Stimulated activated CD8-positive, alpha-beta memory T cell treated with anti-CD3 and anti-CD28 coated beads, Interleukin-15, amount 100 ng/mL, for 1 hour (primary cell): ENCODE measurements at places on chromosomes 11 and 22.
A peak's percentile ranks its signal among the peaks of the same experiment; 100 is the strongest.

DNA sequence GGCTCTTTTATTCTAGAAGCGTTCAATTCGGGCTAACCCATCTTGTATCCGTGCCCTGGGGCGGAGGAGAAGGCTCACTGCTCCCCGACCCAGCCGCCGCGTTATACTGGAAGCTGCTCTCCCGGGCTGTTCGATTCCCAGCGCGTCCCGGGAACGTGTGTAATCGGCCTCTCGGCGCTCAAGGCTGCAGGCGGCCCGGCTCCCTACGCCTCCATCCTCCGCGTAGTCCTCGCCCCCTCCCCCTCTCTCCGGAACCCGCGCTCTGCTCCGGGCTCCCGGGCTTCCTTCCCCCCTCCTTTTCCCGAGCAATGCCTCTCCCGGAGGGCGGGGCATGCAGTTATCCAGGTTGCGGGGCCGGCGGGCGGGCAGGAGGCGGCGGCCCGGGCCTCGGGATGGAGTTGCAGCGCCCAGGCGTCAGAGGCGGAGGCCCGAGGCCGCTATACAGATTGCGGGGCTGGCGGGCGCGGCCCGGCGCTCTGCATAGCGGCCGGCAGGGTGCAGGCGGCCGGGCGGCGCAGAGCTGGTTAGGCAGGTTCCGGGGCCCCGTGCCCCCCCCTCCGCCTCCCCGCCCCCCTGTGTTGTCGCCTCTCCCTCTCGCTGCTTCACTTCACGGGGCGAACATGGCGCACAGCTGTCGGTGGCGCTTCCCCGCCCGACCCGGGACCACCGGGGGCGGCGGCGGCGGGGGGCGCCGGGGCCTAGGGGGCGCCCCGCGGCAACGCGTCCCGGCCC is at the start of gene KMT2A:
TSS of gene KMT2A (plus strand) at position 600 of the 732 bp plus-strand sequence. CDS start at position 621, 21 bp downstream.
- DNase-seq, result peak; percentile 88

DNA sequence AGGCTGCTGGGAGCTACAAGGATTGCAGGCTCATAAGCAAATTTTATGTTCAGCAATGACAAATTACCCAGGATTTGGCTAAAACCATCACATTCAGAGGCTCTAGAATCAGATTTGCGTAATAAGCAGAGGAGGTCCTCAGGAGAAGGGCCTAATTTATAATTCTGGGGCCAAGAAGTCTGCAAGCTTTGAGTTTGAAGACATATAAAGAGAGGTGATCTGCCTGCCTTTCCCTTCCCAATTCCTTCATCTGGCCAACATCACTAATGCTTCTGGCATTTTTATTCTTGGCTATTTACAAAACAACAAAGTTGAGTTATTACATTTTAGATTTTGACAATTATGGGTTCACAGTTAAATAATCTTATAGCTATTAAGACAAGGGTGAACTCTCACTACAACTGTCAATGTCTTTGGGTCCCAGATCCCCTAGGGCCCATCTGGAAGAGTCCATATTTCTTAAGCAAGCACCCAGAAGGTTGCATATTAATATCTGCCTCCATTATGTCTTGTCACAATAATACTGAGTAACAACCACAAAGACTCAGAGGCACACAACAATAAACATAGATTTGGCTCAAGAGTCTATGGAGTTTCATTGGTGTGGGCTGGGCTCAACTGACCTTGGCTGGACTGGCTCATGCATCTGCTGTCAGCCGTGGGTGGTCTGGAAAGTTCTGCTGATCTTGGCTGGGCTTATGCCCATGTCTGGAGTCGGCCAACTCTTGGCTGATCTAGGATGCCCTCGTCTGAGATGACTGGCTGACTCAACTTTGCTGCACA is 67.2 kb upstream of the CD82 start:
- no peak for DNase-seq

DNA sequence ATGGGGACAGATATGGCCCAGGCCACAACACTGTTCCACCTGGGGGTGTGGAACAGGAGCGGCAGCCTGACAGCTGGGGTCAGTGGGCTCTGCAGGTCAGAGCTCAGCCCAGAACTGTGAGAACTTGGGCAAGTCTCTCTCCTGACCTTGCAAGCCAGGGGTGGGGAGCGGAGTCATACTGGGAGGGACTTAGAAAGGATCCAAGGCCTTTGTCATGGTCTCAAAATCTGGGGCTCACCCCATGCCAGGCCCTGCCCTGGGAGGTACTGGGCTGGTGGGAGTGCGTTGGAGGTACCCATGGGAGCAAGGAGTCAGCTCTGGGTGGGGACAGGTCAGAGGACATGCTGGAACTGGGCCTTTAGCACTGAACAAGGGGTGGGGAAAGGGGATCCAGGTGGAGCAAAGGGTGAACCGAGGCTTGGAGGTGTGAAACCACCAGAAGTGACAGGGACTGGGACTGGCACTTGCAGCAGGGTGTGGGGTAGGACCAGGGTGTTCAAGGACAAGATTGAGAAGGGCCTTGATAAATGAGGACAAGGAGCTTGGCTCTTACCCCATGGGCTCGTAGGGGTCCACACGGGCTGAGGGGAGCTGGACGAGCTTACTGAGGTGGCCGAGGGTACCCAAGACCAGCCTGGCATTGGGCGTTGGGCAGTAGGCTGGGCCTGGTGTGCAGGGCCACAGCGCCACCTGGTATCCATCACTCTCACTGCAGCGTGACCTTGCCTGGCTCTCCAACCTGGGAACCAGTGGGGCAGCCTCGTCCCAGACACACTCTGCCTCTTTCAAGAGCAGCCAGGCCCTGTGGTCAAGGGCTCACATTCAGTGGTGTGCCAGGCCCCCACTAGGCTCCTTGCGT is 7.4 kb upstream of the PMM1 start:
- peak; percentile 11 for DNase-seq

- DNase-seq, result no peak
These were observed 440.5 kb downstream of the TBC1D22A start for GRCh38 chr22:47202819-47203553.

- DNase-seq, result no peak
These were observed 2.2 kb upstream of the MOV10L1 start for GRCh38 chr22:50087646-50088045.

GRCh38 chr11:96055706-96056387 is 131.9 kb upstream of the MTMR2 start:
- no peak for DNase-seq

GRCh38 chr11:96647621-96648020 is 257.8 kb downstream of the JRKL start:
- no peak for DNase-seq

GRCh38 chr11:2645779-2646118 is 54.0 kb downstream of the KCNQ1OT1 start:
- no peak for DNase-seq

GRCh38 chr11:57638005-57638781 is 11.5 kb downstream of the YPEL4 start:
- no peak for DNase-seq

DNA sequence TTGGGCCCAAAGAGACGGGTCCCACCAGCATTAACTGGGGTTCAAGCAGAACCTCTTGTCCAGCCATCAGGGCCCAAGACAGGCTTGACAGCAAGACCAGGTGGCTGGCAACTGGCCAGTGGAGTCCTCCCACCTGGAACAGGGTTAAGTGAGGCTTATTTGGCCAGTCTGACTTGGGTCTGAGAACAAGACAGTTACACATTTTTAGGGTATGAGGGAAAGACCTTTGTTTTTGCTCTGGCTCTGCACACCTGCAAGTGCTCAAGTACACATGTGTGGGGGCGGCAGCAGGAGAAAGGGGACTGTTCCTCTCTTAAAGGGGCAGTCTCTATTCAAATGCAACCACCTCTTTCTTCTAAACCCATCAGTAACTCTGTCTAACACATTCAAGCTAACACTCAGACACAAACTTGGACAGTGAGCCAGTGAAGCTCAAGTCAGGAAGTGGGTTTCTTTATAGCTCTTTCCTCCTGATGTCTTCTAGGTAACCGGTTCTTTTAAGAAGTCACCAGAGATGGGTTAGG is 116.2 kb downstream of the ETS1 start:
- no peak for DNase-seq

DNA sequence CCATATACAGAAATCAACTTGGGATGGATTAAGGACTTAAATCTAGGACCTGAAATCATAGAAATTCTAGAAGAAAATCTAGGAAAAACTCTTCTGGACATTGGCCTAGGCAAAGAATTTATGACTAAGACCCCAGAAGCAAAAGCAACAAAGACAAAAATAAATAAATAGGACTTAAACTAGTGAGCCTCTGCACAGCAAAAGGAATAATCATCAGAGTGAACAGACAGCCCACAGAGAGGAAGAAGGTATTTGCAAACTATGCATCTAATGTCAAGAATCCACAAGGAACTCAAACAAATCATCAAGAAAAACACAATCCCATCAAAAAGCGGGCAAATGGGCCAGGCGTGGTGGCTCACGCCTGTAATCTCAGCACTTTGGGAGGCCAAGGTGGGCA is 32.4 kb downstream of the TTC28 start:
- DNase-seq, result no peak

DNA sequence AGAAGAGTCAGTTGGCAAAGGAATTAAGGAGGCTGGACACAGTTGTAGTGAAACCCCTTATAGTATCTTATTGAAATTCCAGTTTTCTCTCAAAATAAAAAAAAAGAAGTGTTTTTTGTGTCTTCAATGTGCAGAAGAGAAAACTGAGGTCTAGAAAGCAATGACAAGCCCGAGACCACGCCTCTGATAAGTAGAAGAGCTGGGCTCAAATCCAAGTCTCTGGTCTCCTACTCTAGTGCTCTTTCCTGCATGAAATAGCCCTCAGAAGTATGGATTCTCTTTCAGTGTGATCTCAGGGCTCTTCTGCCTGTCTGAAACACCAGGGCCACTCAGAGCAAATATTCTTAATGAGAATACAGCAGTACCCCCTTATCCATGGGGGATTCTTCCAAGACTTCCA is 200.9 kb downstream of the KIF18A start:
- DNase-seq, result no peak

GRCh38 chr11:57263351-57263750 is 26.3 kb upstream of the APLNR start:
- no peak for DNase-seq

- no peak for DNase-seq
These were observed 299.9 kb upstream of the ANO5 start for GRCh38 chr11:21892736-21893564.

DNA sequence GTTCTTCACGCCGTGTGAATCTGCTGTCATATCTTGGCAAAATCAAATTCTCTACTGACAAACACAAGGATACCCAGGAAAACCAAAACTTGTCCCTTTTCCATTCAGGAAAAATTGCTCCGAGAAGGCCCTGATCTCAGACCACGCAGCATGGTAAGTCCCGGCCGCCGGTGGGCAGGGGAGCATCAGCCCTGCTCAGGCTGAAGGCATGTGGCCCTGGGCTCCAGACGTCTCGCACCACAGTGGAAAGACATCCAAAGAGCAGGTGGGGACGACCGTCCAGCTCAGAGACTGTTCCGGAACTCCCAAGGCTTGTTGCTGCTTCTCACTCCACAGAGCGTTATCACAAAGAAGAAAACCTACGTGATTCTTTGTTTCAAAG is 29.8 kb downstream of the TOLLIP start:
- DNase-seq, result no peak

DNA sequence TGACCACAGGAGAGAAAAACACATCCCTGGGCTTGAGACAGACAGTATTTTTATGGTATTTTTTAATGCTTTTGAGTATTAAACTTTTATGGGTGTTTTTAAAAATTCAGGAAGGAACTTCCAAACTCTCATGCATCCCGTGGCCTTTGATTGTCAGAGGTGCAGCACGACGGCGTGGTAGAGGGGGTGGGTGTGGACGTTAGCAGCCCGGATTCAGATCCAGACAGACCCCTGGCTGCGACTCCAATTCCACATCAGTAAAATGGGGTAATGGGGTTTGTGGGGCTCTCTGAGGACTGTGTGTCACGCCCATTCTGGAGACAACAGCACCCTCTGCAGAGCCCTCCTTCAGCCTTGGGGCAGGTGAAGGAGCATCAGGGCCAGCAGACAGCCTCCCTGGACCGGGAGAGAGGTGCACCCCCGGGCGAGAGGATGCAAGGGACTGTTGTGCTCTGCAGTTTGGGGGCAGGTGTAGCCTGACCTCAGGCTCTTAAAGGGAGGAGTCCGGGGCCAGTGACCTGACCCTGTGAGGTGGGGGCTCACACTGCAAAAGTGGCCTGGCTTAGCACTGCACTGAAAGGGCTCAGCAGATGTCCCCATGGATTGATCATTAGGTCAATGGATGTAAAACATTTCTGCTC is 1024.3 kb downstream of the TBC1D22A start:
- DNase-seq, result no peak

DNA sequence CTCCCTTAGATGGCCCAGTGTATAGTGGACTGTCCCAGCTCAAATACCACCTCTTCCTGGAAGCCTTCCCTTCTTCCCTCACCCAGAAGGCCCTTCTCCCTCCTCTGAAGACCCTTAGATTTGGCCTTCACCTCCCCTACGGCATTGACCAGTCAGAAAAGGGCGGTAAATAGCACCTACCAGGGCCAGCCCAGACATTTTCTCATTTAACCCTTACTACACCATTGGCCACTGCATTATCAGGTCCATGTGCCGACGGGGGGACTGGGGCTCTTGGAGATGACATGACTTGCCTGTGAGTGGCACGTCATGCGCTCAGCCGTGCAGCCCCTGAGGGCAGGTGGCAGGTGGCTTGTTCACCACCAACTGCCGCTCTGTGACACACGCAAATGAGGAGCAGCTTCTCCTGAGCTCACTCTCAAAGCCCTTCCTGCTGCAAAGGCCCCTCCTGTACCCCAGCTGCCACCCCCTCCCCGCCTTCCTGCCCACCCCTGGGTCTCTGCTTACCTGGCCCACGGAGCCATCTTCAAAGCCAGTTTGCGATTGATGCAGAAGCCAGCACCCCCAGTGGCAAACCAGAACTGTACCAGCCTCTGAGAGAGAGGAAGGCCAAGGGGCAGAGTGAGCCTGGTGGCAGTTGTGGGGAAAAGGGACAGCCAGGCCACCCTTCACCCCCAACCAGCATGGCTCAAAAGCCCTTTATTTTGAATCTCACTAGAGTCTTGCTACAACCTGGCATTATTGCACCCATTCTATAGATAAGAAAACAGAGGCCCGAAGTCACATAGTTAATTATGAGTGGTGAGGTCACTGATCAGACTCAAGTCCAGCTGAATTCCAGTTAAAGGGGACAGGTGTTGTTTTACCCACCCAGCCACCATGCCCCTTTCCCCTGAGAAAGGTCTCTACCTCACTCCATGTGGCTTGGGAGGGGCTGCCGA is 9.5 kb downstream of the MFNG start:
- no peak for DNase-seq

GRCh38 chr11:38835966-38836365 is 2237.9 kb upstream of the RAG2 start:
- DNase-seq, result no peak

DNA sequence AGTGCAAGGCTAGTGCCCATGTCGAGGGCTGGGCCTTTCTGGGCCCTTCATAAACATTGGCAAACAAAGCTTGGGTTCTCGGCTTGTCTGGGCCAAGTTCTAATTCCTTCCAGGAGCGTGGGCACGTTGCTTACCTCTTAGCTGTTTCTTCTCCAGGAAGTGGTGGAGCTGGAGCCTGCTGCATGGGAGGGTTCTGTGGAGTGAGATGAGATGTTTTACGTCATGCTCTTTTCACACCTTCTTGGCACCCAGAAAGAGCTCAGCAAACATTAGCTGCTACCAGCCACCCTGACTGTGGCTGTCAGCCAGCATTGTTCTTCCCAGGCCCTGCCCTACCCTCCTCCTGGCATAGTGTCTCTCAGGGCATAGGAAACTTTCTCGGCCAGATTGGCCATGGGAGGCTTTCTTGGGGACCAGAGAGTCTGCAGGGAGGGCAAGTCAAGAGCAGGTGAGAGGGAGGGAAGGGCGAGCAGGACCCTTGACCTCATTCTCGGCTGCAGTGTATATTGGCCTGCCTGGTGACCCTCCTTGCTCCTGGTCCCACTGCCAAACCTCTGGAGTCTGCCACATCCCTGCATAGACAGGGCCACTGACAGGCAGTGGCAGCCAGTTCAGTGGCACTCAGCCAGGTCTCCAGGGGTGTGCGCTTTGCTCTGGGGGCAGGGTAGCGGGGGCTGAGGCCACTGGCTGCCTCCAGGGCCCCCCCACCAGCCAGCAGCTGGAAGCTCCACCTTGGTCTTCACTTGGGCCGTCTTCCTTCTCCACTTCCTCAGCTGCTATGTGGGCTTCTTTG is 98.8 kb downstream of the BCR start:
- DNase-seq, result no peak
